ENCODE measurements at places on chromosomes 3 and 15.

- no peak for DNase-seq
Observed at GRCh38 chr15:26967719-26968269, 3.2 kb upstream of the GABRG3 start.

- DNase-seq: no peak
Observed at GRCh38 chr3:1318296-1319005, 225.6 kb downstream of the CNTN6 start.

DNA sequence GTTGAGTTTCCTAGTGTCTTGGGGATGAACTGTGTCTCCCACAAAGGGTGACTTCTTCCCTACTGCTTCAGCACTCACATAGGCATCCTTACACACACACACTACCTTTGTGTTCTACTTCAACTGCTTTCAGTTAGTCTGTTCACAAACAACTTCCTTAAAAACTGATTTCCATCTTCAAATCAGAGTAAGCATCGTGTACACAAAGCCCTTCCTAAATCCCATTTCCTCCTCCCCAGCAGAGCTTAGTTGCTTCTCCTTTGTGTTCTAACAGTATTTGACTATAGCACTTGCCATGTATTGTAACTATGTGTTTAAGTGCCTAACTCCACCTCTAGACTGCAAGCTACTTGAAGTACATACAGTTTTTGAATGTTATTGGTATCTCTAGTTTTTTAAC is 71.7 kb downstream of the TNIK start:
- no peak for DNase-seq

DNA sequence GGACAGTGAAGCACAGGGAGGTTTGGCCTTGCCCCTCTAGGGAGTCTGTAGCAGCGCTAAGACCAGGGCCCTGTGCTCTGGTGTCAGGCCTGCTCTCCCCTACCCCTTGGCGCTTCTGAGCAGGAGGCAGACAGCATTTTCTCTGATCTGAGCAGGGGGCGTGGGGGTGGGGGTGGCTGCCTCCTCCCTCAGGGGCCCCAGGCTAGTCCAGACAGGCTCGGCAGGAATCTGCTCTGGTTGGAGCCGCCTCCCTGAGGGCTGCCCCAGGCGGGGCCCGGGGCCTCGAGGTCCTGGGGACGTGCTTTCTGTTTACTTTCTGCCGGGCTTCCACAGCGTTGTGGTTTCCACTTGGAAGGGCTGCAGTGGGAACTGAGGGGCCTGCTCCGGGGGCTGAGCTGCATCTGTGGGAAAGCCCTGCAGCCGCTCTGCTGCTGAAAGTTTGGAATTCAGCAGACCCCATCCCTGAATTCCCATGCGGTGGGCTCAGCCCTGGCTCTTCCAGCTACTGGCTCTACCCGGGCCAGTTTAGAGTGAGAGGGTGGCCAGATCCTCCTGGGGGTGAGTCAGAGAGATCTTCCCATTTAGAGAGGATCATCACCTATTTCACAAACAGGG is 105.4 kb downstream of the LINGO1 start:
- DNase-seq: no peak

DNA sequence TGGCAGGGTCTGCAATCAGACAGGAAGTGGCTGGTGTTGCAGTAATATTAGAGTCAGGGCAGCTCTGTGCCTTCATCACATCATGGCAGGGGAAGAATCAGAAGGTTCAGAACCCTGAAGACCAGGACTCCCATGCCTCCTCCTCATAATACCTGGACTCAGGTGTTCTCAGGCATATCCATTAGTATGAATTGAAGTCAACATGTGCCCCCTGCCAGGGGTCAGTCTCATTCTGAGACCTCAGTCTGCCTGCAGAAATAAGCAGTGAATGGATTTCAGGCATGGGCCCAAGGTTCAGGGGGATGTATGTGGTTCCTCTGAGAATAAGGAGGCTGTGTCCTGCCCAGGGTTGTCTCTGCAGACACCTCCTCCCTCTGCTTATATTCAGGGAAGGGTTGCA is 74.2 kb downstream of the SPSB4 start:
- DNase-seq: no peak
